Germinal center (tissue), 1 donor: ENCODE measurements at places on chromosomes 4 and X.

GRCh38 chr4:139241784-139242151 is 38.3 kb downstream of the MGARP start:
- DNase-seq = no peak

- DNase-seq = no peak
These were observed 295.4 kb upstream of the STS start for GRCh38 chrX:6852121-6852520.

DNA sequence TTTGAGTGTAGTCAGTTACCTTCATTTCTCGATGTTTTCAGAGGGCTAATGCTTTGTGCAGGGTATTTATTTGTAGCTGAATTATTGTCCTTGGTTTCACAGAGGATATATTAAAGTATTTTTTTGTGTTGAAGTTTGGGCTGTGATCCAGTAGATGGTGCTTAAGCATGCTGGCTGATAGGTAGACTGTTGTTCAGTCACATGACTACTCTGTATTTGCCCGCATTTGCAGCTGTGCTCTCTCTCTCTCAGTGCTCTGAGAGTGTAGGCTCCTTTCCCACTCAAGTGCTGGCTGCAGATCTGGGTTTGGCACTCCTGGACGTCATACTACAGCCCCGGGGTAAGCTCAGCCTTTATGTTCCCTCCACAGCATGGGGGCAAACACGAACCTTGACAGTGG is 21.7 kb downstream of the RAB40AL start:
- no peak for DNase-seq

DNA sequence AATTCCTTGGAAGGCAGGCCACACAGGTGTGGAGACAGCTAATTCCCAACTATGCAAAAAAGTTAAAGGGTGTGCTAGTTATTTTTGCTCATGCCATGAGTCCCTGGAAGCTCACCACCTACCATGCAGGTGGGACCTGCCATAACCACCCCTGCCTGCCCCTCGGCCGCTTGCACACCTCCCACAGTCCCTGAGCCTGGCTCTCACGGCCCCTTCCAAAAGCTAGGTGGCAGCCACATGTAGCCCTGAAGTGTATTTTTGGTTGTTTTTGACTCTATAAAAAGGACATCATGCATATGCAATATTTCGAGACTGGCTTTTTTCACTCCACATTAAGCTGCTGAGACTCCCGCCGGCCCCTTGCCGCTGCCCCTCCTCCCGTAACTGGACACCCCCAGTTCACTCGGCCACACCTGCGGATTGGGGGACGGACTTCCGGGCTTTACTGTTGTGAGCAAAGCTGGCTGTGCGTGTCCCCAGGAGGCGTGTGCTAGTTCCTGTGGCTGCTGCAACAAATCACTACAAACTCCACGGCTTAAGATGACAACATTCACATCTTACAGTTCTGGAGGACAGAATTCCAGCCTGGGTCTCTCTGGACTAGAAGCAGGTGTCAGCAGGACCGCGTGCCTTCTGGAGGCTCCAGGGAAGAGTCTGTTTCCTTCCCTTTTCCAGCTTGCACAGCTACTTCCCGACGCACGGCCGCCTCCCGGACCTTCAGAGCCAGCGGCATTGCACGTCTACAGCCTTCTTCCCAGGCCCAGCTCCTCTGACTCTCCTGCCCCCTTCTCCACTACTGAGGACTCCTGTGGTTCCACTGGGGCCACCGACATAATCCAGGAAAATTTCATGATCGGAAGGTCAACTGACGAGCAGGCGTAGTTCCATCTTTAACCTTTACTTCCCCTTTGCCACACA is 24.8 kb downstream of the ZFYVE28 start:
- no peak for DNase-seq

GRCh38 chr4:17065821-17066220 is 167.4 kb upstream of the LDB2 start:
- DNase-seq = no peak

- DNase-seq = no peak
These were observed 690.9 kb downstream of the PCDH19 start for GRCh38 chrX:99719140-99719539.

GRCh38 chr4:173436771-173437265 is 37.9 kb upstream of the SCRG1 start:
- DNase-seq = no peak

DNA sequence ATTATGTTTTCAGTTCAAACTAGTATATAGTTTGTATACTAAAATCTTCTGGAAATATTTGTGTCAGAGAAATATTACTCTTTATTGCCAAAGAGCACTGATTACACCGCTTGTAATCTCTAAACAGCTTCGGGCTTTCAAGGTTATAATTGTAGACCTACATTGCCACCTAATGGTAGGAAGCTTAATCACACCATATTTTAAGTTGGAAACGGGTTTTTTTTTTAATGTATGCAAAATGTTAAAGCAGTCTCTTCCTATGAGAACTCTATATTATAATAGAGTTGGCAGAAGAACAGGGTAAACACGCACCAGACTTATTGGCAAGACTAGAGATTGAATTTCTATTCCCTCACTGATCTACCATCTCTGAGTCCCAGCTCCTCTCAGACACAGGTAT is 19.5 kb upstream of the NFXL1 start:
- peak; percentile 34 for DNase-seq

GRCh38 chrX:68874076-68874475 is 45.3 kb downstream of the EFNB1 start:
- DNase-seq = no peak
